ENCODE measurements at places on chromosomes 5 and 9.

DNA sequence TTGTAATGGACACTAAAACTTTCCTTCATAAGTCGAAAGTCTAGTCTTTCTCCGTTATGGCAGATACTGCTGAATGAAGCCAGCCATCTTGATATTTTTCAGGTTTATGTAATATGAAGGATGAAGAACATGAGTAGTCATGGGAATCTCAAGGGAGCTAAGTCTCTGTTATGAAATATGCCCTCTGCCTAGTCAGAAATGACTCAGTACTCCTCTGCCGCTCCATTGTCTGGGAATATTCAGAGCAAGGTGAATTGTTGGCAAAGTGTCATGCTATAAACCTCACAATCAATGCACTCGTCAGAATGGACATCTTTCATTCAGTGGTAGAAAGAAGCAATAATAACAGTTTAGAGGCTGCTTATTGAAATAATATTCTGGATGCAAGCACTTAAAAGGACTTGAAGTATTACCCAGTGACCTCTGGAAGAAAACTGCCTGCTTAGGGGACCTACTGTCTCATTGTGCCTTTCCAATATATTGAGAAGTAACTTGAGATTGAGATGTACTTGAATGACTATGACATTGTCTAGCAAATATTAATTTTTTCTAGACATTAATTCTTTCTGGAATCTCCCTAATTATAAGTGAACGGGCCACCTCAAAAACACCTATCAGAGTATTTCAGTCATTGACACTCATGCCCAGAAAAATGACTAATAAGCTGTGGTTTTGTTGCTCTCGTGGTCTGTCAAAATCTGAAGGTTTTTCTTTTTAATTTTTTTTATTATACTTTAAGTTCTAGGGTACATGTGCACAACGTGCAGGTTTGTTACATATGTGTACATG, 1011.5 kb upstream of the ACO1 start:
- no peak for DNase-seq

DNA sequence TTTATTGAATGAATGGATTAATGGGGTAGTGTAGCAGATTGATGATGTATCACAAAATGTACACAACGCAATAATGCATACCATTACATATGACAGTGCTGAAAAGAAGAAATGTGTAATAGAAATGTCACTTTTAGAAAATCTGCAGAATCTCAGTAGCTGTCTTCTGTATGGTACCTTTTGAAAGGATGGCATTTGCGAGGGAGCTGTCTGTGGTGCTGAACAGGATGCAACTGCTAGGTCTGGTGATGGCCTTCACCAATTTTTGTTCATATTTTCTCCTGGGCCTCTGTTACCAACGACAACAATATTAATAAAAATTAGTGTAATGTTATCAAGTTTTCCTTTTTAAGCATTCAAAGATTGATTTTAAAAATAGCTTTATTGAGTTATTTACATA, 36.2 kb upstream of the OTULIN start:
- DNase-seq: peak; percentile 59

- DNase-seq: no peak
Observed at GRCh38 chr9:133693703-133694529, 44.2 kb downstream of the SARDH start.

GRCh38 chr9:136623842-136624183, 38.9 kb upstream of the EGFL7 start:
- DNase-seq: no peak

GRCh38 chr5:153630546-153630945, 140.1 kb downstream of the GRIA1 start:
- DNase-seq: no peak

DNA sequence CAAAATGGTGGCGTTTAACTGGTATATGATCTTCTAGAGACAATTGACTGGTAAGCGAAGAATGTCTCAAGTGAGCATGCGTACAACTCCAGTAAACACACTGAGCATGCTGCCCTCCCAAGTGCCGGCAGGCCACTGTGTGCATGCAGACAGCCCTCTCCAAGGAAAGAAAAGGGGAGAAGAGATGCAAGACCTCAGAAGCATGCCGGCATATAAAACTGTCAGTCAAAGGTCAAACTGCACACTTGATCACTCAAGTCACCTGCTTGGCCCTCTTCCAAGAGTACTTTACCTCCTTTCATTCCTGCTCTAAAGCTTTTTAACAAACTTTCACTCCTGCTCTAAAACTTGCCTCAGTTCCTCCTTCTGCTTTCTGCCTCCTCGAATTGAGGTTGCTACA, 910.2 kb downstream of the TAF11L14 start:
- no peak for DNase-seq

- no peak for DNase-seq
Observed at GRCh38 chr5:152332716-152333460, 72.2 kb downstream of the NMUR2 start.

DNA sequence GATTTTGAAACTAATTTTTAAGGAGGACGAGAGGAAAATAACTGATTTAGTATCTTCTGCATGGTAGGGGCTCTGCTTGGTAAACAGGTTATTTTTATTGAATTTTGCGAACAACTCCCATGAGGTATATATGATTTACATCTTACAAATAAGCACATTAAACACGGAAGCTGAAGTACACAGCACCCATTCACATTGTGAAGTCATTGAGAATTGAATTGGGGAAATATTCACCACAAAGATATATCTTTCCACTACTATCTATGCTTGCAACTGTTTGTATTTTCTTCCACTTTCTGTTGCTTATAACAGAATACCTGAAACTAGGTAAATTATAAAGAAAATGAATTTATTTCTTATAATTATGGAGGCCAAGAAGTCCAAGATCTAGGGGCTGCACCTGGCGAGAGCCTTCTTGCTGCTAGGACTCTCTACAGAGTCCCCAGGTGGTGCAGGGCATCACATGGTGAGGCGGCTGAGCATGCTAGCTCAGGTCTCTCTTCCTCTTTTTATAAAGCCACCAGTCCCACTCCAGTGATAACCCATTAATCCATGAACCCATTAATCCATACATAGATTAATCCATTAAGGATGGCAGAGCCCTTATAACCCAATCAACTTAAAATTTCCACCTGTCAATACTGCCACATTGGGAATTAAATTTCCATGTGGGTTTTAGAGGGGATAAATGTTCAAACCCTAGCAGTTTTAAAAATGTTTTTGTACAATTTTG, 79.0 kb upstream of the ZNF608 start:
- DNase-seq: no peak

DNA sequence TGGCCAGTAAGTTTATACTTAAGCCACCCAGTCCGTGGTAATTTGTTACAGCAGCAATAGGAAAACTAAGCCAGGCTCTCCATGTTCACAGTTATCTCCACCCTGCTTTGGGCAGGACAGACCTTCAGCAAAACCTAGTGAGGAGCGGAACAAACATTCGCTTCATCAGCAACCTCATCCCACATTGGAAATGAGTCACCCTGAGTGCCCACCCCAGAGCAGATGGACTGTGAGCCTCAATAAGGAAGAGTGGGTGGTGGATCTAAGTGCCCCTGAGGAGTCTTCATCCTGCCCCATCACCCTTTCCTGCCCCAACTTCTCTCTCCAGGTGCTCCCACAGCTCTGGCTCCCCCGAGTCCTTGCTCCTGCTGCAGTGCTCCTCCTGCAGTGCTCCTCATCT, 78.8 kb downstream of the FSTL4 start:
- DNase-seq: no peak

DNA sequence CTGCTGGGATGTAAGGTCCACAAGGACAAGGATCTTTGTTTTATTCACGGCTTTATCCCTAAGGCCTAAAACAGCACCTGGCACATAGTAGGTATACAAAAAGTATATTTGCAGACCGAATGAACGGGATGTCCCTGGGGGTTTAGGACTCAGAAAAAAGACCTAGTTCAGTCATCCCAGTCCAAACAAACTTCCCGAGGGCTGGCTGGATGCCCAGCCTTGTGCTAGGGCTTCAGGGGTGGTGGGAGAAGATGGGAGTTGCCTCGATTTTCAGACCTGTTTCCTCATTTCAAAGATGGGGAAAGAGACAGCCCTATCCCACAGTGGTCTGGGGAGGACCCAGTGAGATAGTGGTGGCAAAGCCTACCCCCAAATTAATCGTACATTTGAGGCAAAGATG, 3.0 kb upstream of the PROB1 start:
- no peak for DNase-seq

DNA sequence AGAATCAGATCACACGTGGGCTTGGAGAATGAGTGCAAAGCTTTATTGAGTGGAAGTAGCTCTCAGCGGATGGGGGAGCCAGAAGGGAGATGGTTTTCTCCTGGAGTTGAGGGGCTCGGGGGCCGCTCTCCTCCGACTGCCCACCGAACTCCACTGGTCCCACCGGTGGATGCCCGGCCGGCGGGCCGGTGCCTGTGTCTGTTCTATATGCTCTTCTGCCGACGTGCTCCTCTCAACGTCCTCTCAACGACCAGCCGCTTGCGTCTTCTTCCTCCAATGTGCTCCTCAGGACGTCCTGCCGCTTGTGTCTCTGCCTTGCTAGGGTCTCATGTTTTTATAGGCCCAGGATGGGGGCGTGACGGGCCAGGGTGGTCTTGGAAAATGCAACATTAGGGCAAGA, 161.9 kb downstream of the MUSK start:
- no peak for DNase-seq

- DNase-seq: peak; percentile 64
Observed at GRCh38 chr9:98726735-98727134, 18.0 kb upstream of the GABBR2 start.

DNA sequence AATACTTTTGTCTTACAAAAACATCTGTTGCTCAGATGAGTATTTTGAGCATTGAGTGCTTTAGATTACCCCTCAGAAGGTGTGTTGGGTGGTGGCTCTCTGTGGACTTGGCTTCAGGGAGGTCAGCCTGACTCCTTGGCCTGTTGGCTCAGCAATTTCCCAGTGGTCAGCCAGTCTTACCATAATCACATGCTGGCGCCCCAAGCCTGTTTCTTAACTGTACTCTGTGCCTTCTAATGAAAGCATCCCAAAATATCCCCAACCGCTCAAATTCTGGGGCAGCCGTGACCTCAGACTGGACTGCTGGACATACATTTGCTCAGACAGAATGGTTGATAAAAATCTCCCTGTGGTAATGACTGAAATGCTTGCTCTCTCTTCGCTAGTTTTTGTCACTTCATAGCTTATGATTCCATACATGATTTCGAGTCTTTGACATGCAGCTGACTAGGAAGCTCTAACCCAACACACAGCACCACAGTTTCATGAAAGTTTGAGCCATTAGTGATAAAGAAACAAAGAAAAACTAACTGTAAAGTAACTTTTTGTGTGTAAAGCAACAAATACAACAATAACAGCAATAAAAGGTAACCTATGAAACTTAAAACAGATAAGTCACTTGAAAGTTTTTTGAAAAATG, 562.2 kb upstream of the MEF2C start:
- no peak for DNase-seq

DNA sequence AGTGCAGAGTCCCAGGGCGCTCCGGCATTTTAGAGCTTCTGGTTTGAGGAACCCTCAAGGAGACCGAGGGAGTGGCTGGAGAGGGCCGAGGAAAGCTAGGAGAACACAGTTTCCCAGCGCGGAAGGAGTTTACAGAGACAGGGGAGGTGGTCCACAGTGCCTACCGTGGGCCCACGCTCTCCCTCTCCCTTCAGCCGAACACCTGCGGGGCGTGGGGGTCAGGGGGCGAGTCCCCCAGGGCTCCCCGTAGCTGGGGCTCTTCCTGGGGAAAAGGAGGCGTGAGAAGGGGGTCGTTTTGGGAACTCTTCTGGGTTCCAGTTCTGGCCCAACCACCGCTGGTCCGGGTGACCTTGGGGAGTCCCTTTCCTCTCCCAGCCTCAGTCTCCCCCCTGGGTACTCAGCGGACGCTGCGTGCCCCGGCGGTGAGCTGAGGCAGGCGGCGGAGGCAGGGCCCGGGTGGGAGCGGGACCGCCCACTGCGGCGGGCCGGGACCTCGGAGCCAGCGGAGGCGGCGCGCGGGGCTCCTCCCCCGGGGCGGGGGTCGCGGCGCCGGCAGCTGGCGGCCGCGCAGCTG, 368 bp upstream of the FRMPD1 start:
- DNase-seq: no peak

GRCh38 chr5:84430079-84430478, 45.4 kb upstream of the EDIL3 start:
- DNase-seq: no peak

DNA sequence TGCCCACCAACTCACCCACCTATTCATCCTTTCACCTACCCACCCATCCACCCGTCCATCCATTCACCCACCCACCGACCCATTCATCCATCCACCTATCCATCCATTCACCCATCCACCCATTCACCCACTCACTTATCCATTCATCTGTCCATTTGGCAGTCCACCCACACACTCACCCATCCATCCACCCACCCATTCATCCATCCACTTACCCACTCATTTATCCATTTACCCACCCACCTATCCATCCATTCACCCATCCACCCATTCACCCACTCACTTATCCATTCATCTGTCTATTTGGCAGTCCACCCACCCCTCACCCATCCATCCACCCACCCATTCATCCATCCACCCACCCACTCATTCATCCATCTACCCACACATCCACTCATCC, 278.1 kb upstream of the IRX4 start:
- no peak for DNase-seq

DNA sequence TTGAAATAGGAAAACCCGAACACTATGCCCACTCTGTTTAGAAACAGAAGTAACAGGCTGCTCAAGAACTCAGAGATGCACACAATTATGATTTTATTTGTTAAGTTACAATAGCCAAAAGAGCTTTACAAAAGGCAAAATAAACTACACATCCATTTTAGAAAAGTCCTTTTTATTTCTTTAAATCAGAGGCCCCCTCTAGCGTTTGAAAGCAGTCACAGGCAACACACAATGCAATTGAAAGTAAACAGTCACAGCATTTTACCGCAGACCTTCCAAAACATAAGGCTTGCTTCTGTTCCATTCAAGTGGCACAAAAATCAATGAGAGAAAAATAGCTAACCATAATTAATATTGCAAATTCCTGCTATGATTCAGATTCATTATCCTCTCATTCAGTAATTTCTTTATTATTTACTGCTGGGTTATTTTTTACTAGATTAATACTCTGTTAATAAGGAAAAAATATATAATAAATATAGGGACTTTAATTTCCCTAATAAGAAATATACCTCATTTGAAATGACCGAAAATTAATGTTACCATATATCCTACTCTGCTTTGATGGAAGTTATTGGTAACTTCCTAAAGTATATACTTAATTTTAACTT, 78.3 kb downstream of the CEP120 start:
- DNase-seq: peak; percentile 47

GRCh38 chr5:141512911-141513626, 24.2 kb downstream of the PCDHGC5 start:
- peak; percentile 63 for DNase-seq

- DNase-seq: no peak
Observed at GRCh38 chr5:146218168-146218567, 14.8 kb downstream of the RBM27 start.

DNA sequence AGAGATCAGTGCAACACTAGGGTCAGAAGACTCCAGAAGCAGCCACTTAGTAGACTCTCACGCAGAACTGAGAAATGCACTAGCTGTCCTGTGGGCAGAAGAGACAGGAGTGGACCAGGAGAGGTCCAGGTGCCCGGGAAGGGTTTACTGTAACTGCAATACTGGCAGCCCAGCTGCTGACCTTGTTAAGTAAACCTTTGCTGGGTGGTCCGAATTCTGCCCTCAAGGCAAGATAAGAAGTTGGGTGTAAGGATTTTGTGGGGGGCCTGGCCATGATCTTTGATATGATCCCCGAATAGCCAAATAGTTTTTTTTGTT, 91.3 kb downstream of the PDE6A start:
- DNase-seq: no peak

GRCh38 chr9:114038724-114039313, 39.3 kb downstream of the AMBP start:
- no peak for DNase-seq

- no peak for DNase-seq
Observed at GRCh38 chr5:78667461-78668103, 19.0 kb upstream of the LHFPL2 start.

GRCh38 chr9:137421838-137422603, 941 bp downstream of the EXD3 start:
- no peak for DNase-seq
